8988T (cell line): ENCODE measurements at places on chromosomes 3 and 15.

- no peak for DNase-seq
Observed at GRCh38 chr3:113147681-113148261, 63.6 kb upstream of the BOC start.

DNA sequence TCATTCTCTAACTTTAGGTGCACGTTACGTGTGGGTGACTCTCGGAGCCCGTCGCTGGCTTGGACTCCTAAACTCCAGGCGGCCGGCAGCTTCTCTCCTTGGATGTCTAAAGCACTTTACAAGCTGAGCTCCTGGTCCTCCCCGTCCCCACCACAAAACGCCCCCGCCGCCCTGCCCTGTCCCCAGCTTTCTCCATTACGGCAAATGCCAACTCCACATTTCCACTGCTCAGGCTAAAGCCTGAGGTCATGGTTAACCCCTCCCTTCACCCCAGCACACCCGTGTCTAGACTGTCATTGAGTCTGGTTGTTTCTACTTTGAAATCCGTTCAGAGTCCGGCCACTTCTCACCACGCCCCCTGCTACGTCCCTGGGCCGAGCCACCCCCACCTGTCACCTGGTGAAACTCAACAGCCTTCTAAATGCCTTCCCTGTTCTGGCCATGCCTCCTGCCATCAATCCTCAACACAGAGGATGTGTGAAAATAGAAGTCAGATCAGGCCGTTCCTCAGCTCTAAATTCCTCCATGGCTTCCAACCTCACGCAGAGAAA lies 8.1 kb upstream of the PCSK6 start:
- DNase-seq, result no peak

DNA sequence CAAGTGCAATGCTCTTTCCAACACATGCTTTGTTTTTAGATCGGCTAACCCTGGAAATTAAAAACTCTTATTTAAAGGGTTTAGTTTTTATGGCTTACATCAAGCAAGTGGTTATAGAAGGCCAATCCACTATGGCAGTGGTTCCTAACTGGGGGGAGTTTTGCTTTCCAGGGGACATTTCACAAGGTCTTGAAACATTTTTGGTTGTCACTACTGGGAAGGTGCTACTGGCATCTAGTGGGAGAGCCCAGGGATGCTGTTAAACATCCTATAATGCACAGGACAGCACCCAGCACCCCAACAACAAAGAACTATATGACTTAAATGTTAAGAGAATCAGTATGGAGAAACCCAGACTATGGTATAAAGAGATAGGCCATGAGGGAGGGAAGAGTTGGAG lies 439.0 kb downstream of the NTRK3 start:
- DNase-seq, result no peak

- no peak for DNase-seq
Observed at GRCh38 chr3:195612075-195612800, 28.5 kb upstream of the APOD start.

DNA sequence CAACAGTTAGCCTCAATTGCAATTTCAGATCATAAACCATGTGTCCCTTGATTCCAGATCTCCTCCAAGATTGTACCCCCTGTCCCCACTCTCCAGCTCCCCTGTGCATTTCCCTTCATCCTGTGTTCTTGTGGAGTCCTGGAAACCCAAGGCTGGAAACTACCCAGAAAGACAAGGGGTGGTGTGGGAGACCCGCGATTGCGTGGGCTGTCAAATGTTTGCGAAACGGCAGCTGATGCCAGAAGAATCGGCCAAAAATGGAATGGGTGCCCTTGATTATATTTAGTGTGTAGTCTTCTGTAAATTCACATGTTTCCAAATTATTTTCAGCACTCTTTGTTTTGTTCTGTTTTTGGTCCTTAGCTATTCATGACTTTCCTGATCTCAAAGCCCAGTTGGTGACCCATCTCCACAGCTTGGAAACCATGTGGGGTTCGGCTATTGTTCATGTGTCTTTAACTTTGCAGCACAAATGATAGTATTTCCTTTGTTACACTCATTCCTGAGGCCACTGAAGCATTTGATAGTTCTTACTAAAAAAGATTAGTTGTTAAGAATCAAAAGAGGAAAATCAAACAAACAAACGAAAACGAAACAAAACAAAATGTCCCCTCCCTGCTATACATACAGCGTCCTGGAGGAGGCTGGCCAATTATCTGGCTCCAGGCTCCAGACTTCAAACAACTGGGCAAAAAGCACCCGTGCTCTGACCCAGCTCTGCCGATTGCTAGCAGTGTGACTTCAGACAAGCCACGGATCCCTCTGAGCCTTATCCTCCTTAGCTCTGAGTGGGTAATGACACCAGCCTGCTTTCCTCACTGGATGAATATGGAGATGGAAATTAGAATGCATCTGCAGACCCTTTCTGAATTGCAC lies 120.9 kb downstream of the CACNA2D3 start:
- DNase-seq, result no peak

DNA sequence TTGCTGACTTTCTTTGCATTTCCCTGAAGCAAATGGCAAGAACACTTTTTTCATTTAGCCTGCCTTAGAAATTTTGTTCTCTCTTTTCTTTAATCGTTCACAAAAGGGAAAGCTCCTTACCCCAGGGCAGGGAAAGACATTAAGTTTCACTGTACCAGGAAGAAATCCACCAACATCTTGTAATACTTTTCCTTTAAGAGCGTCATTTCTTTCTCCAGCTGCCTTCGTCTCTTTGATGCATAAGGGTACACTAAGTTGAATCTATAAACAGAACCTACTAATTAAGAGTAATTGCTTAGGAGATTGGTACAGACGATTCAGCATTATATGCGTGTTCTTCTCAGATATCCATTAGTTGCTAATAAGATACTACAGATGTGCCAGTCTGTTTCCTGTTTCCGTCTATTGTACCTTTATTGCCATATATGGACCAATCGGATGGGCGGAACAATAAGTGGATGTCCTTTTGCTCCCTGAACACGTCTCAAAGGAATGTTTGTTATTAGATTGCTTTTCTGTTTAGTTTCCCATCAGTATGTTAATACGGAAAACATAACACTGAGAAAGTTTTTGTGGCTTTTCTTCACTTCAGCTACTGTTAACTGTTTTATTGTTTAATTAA lies 276.7 kb upstream of the RARB start:
- DNase-seq, result no peak

DNA sequence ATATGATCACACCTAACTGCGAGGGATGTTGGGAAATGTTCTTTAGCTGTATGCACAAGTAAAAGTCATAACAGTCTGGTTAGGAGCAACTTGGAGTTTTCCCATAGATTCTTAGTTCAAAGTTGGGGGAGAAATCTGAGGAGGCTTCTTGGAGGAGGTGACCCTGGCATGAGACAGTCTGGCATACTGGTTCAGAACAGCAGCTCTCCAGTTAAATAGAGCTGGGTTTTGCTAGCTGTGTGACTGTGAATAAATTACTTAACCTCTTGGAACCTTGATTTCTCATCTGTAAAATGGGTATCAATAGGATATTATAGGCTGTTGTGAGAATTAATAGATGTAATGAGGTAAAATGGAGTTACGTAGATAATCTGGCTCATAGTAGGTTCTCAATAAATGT lies 49.1 kb upstream of the DGKG start:
- no peak for DNase-seq

- DNase-seq, result no peak
Observed at GRCh38 chr3:173615661-173616060, 218.1 kb downstream of the NLGN1 start.

GRCh38 chr15:96412906-96413231 lies 82.4 kb downstream of the NR2F2 start:
- DNase-seq, result no peak

- DNase-seq, result no peak
Observed at GRCh38 chr15:28942571-28942970, 56.8 kb downstream of the APBA2 start.

GRCh38 chr3:136805795-136806194 lies 13.1 kb upstream of the SLC35G2 start:
- DNase-seq, result no peak

GRCh38 chr15:50740955-50741354 lies 24.6 kb downstream of the SPPL2A start:
- no peak for DNase-seq

GRCh38 chr15:78104566-78105475 lies 12.5 kb downstream of the SH2D7 start:
- DNase-seq, result no peak

DNA sequence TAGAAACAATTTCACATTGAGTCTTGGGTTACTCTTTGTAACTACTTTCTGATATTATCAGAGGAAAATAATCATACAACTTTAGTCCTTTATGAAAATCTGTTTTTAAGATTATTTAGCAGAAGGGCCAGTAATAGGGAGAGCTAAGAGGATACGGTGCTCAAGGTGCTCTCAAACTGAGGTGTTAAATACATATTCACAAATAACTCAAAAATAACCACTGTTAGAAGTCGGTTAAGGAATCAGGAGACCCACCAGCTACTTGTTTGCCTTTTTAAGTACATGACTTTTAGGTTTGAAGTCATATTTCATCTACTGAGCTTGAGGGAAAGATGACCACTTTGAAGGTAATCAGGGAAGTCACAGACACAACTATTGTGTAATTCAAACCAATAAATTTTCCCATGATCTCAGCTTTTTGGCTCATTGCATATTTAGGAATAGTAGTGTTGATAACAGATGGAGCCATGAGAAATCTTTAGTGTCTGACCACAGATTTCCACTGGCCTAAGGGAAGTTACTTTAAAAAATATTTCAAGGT lies 1.4 kb upstream of the RSRC1 start:
- no peak for DNase-seq

DNA sequence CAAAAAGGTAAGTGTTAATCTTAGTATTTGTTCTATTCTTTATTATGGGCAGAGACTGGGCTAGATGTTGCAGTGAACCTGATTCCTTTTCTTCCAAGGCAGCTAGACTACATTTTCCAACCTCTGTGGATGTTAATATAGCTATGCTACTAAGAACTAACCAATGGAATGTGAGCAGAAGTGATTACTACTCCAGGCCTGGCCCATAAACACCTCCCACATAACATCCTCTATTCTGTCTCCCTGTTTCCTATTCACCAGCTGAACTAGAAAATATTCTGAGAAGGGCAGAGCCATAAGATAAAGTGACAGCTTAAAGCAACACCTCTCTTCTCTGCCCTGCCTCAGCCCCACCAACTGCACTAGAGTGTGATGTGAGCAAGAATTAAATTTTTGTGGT lies 29.4 kb downstream of the CD200R1L start:
- DNase-seq, result no peak

DNA sequence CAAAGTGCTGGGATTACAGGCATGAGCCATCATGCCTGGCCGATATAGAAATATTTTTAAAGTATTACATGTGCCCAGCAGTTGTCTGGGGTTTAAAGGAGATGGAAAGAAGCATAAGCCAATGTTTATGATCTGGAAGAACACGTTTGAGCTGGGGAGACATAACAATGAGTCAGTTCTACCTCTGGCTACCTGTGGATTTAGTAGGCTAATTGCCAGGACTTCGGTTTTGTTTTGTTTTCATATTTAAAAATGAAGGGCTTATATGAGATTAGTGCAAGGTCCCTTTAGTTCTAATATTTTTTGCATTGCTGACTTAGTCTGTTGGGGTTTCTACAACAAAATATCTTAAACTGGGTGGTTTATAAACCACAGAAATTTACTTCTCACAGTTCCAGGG lies 22.9 kb upstream of the TNFSF10 start:
- no peak for DNase-seq

GRCh38 chr15:101211897-101212296 lies 40.0 kb downstream of the CHSY1 start:
- DNase-seq, result no peak

GRCh38 chr3:112974894-112975293 lies at the start of gene CD200R1:
TSS of gene CD200R1 (minus strand) at chr3:112975103. CDS start at chr3:112974857, 246 bp downstream.
- DNase-seq, result no peak

DNA sequence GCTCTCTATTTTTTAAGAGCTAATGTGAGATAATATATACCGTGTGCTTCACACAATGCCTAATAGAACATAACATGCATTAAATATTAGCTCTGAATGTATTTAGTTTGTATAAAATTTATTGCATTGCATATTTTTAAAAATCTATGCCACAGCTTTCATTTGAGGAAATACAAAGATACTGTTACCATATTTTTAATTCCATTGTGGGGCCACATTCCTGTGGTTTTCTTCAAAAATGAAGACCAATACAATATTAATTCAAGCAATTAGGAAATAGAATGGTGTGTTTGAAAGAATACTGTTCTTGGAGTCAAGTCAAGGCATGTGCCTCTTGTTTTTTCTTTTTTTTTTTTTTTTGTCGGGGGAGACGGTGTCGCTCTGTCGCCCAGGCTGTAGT lies 95.4 kb upstream of the CADPS start:
- DNase-seq, result no peak

DNA sequence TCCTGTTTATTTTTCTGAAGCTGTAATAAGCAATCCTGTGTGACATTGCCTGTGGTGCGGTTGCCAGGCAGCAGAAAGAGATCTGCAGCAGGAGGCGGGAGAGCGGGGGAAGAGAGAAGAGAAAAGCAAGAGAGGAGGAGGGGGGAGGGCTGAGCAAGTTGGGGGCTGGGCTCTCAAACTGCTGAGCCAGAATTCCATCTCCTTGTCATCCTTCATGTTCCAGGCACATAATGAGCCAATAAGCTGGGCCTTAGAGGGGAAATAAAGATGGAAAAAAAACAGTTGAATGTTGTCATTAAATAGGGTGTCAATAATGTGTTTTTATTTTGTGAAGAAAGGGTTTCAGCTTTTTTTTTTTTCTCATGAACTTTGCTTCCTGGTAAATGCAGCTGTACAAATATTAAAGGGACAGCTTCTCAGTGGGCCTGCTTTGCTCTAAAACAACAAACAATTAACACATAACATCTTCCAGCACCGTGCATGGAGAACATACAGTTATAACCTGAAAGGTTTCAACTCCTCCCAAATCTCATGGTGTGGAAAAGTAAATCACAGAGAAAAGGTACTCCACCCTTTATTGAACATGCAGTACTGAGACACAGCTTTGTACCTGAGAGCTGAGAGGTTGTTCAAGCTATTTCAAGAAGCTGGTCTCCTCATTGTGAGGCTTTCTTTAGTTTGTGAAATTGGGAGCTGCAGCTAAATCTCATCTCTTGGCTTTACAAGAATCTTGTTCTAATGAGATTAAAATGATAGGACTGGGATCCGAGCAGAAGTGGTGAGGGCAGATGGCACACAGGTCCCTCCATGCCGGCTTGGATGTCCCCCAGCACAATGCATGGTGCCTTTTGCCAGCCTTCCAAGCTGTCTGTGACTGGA lies 451.1 kb upstream of the KCNMB2 start:
- DNase-seq, result no peak
